ENCODE measurements at places on chromosomes 4 and X.

DNA sequence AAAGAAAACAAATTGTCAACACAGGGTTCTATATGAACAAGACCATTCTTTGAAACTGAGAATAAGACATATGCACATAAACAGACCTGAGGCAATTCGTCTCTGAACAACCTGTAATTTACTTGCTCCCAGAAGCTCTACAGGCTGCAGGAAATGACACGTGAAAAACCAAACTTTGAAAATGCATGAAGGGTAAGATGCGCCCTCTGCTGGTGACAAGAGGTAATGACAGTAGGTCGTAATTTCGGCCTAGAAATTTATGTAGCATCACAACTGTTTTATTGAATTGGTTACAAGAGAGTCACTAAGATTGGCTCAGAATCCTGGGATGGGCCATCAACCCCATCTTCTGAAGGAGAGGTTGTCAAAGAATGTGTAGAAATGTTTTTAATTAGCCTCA is 276.5 kb downstream of the PPP4R3C start:
- no peak for DNase-seq

GRCh38 chrX:153969904-153970356 is 1.7 kb downstream of the HCFC1 start:
- no peak for DNase-seq

DNA sequence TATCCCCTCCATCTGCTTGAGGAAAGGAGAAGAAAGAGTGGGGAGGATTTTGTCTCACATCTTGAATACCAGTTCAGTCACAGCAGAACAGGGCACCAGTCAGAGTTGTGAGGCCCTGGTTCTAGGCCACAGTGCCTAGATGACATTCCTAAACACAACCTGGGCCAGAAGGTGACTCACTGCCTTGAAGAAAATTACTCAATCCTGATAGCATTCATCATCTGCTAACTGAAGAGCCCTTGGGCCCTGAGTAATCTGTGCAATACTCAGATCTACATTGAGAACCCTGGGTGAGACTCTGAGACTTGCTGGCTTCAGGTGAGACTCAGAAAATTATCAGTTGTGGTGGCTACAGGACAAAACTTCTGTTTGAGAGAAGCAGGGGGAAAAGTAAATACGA is 20.5 kb upstream of the PRR32 start:
- no peak for DNase-seq

DNA sequence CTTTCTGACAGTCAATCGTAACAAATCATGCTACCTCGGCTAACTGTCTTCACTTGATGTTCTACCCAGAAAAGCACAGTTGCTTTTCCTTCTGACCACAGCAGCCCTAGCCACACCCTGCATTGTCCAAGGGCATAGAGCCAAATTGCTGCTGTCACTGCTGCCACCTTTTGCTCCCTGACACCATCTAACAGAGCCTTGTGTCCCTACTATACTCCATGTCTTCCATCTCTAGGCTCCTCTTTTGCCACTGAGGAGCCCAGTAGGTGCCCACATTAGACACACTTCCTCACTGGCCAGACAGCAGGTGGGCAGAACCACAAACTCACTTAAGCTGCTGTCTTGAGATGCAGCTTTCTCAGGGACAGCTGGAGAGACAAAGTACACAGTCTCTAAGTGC is 91.4 kb downstream of the ANXA3 start:
- no peak for DNase-seq

DNA sequence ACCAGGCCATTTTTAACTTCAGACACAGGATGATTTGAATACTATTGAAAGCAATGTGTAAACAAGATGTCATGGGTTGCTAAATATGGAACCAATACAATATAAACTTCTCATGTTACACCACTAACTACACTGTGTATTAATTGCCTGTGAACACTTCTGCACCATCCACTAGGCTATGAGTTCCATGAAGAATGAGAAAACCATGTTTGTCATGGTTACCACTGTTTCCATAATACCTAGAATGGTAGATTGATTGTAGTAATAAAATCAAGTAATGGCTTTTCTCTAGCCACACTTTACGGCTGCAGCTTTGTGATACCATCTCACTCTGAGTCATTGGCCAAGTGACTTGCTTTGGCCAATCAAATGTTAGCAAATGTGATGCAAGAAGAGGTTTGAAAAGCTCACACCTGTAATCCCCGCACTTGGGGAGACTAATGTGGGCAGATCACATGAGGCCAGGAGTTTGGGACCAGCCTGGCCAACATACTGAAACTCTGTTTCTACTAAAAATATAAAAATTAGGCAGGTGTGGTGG is 19.9 kb upstream of the CYBB start:
- no peak for DNase-seq

- DNase-seq, result no peak
Measured at GRCh38 chr4:82889287-82889686, 1.7 kb downstream of the SEC31A start.

- no peak for DNase-seq
Measured at GRCh38 chr4:74504212-74504611, 59.3 kb downstream of the AREG start.

- DNase-seq, result no peak
Measured at GRCh38 chrX:20665481-20665880, 398.8 kb upstream of the RPS6KA3 start.

- no peak for DNase-seq
Measured at GRCh38 chr4:138407329-138407728, 165.2 kb upstream of the SLC7A11 start.

GRCh38 chr4:176949029-176949428 is 156.3 kb upstream of the VEGFC start:
- no peak for DNase-seq

DNA sequence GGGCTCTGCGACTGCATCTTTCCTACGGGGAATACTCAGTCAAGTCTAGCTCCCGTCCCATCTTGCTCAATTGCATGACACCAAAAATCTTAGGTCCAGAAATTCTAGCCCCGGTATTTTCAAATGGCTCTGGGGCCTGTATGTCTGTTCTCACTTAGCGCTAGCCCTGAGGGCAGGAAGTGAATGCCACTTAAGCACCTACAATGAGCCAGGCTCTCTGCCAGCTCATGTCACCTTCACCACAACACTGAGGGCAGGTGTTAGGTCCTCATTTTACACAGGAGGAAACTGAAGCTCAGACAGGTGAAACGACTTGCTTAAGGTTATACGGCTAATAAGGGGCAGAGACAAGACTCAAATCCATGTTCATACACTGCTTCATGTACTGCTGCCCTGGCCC is 282.8 kb downstream of the PPP1R2C start:
- no peak for DNase-seq

DNA sequence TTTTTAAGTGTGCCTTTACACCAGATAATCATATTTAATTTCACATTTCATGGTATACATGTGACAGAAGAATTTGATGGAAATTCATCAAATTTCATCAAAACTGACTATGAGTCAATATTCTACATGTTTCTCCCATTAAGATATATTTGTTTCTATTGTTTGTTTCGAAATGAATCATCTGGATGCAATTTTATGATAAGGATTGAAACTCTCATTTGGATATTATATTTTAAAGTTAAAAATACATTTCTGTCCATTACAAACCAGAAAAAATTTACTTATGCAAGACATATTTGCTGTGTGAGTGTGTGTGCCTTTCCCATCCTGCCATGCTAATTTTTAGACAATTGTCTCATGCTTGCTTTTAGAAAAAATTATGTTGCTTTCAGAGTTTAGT is 52.2 kb downstream of the SULT1B1 start:
- DNase-seq, result no peak

DNA sequence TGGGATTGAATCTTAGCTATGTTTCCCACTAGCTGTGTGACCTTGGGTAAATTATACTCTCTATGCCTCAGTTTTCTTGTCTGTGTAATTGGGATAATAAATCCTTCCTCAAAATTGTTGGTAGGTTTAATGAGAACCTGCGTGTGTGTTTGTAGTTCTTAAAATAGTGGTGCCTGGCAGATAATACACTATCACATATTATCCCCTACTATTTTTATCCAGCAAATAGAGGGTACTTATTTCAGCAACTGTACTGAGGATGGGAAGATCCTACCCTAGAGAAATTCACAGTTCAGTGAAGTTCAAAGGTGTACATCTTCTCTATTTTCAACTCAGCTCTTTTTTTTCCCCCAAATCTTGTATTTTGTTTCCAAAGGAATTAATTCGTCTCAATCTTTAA is 17.2 kb downstream of the ABHD18 start:
- DNase-seq, result no peak

GRCh38 chr4:127441571-127441970 is 191.2 kb upstream of the INTU start:
- DNase-seq, result no peak

DNA sequence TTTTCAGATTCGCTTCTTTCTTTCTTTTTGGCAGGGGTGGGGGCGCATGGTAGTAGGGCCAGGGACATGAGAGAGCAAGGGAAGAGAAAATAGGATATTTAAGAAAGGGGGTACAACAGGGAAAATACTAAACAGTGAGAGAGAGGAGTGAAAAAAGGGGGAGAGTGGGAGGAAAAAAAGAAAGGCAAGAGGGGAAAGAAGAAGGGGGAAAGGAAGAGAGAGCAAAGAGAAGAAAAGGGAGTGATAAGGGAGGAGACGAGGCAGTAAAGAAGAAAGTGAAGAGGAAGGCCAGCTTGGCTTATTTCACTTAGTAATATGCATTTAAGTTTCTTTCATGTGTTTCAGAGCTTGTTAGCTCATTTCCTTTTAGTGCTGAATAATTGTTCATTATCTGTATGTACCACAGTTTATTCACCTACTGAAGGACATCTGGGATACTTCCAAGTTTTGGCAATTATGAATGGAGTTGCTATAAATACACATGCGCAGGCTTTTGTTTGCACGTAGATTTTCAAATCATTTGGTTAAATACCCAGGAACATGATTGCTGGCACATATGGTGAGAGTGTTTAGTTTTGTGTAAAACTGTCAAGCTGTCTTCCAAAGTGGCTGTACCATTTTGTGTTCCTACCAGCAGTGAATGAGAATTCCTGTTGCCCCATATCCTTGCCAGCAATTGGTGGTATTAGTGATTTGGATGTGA is 37.3 kb downstream of the CASP6 start:
- no peak for DNase-seq

DNA sequence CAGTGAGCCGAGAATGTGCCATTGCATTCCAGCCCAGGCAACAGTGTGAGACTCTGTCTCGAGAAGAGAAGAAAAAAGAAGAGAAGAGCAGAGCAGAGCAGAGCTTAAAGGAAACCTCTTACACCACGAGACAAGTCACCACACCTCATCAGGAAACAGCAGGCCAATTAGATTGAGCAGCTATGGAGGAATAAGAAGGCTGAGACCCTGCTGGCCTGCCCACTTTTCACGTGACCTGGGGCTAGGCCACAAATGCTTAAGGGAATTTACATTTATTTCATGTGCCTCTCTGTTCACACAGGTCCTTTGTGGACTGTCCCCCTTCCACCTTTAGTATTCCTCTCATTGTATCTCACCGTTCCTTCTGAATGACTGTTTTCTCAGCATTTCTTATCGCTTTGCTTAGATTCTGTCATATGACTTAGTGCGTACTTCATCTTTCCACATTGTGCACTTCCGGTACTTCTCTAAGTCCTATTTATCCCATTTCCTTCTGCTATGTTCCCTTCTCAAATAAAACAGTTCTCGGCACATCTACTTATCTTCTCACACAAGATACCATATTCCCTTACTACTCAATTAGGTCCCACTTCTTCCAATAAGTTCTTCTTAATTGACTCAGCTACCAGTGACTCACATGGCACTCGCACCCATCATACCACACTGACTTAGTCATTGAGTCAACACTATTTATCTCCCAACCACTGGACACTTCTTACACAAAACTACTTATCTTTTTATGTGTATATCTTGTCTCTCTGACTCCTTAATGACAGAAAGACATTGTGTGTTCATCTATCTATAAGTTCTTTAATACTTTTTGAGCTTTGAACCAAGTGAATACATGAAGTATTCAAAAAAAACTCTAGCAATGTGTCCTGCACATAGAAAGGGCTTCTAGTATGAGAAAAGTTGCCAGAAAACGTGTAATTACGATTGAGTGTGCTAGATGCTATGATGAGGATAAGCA is 11.0 kb downstream of the CUL4B start:
- DNase-seq, result no peak

DNA sequence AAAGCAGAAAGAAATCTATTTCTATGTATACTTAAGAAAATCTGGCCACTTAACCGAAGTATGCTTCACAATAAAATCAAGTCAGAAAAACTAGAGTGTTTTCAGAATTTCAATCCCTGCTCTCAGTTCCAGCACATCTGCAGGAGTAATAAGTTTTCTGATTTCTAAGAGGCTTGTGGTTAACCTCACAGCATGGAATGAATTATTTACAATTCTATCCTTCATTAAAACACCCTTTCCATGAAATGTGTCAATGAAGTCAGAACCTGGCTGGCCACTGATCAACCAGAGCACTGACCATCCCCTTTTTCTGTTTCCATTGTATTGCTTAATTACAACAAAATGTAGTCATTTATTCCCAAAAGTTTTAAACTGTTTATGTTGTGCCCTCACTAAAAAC is 781.4 kb upstream of the INTU start:
- no peak for DNase-seq

- DNase-seq, result no peak
Measured at GRCh38 chrX:123846577-123847038, 13.2 kb upstream of the XIAP start.

DNA sequence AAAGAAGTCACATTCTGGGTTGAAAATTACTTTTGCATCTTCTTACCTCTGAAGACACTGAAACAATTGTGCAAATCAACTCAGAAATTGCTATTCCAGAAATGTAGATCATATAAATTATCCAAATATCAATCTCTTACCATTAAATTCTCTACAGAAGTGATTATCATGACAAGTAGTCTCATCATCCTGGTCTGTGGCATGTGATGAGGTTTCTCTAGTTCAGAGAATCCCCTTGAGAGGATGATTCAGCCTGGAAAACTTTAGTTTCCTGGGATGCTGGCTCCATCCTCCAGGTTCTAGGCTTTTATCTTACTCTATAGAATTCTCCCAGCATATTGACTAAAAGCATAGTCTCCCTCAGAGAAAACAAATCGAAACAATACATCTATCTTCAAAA is 76.2 kb upstream of the S100G start:
- DNase-seq, result no peak

DNA sequence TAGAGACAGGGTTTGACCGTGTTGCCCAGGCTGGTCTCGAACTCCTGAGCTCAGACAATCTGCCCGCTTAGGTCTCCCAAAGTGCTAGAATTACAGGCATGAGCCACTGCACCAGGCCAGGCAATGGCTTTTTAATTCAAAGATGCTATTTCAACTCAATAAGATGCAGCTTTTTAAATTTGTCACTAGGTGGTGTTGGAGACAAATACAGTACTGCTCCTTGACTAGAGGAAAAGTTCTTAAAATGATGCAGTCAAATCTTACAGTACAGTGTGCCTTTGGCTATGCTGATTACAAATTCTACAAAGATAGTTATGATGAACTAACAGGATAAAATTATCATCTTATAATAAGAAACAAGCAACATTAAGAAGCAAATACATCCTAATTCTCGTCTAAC is 441.1 kb downstream of the KCNIP4 start:
- DNase-seq, result no peak

GRCh38 chrX:19887911-19888879 is 795 bp upstream of the SH3KBP1 start:
- no peak for DNase-seq

GRCh38 chrX:104084063-104084462 is 8.0 kb upstream of the TMSB15C start:
- DNase-seq, result no peak

GRCh38 chr4:103026868-103027267 is 7.4 kb upstream of the SLC9B1 start:
- DNase-seq, result no peak
